ENCODE measurements at places on chromosomes 11 and 22.

GRCh38 chr22:19672054-19672776 is 42.1 kb upstream of the SEPTIN5 start:
- DNase-seq, result no peak

DNA sequence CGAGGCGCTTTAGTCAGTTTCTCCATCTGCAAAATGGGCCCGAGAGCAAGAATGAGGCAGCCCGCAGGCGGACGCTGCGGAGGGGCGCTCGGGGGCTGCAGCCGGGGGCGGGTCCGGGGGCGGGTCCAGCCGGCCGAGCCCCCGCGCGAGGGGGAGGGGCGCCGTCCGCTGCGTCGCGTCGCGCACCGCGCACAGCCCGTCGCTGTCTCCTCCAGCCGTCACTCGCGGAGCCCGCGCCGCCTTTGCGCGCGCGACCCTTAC is 282 bp downstream of the PC start:
- DNase-seq, result no peak

GRCh38 chr11:35173616-35174566 is 34.9 kb downstream of the CD44 start:
- DNase-seq, result no peak

DNA sequence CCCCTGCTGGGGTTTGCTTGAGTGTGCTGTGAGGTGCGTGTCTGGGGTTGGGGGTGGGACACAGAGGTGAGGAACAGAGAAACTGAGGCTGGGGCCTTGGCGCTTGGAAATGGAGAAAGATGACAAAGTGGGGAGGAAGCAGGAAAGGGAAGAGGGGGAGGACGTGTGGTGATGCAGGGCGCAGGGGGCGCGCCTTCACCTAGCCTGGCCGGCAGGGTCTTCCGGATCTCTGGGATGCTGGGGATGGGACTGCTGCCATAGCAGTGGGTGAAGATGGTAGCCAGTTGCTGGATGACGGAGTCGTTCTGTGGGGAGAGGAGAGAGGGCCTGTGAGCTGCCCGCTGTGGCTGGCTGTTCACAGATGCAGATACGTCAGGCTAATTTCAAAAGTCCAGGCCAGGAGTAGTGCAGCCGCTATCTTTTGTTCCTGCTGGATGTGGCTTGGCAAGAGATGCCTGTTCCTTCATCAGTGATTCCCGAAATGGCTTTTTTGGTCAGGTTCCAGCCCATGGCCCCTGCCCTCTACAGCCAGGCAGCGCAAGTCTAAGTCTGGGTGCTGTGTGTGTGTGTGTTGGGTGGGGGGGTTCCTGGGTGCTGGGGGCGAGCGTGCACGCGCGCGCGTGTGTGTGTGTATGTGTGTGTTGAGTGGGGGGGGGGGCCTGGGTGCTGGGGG is 54.8 kb downstream of the NAT10 start:
- DNase-seq, result no peak

DNA sequence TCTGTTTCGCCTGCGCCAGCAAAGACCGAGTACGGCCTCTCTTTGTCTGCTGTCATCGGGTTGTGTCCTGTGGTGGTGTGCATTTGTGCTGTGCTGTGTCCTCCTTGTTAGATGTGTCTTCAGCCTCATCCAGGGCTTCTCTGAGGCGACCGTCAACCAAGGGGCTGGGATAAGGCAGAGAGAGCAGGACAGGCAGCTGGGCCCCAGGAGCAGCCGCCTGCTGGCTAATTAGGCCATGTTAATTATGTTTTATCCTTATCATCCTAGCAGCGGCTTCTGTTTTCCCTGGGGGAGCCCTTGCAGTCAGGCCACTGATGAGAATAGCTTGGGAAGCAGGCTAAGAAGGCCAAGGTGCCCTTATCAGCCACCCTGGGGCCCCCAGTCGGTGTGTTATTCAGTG is 40.7 kb upstream of the TTC12 start:
- DNase-seq, result no peak
